ENCODE measurements at places on chromosomes 2 and 18.

DNA sequence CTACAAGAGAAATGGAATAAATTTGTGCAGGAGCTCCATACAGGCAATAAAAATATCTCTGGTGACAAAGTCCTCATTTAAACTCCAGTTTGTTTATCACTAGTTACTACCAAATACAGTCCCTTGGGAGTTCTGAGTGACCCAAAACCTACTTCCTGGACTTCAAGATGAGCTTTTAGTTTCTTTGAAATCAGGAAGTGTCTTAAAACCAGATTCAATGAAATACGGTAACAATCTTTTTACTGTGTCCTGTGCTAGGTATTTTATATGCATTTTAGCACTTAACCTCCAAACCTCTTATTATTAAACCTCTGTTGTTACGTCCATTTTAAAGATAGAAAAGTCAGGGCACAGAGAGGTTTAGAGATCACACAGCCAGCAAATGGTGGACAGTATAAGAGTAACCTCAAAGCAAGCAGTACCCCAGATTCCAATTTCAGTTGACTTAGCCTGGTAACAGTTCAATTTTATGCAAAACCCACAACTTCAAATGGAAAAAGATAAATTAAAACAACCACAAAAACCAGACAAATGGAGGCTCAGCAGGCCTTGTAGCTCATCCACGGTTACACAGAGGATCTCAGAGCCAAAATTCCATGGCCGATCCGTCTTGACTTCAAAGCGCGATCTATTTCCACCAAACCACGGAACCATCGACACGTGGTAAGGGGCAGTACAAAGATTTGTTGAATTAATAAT, 1.3 kb upstream of the KCMF1 start:
- peak; percentile 8 for DNase-seq

GRCh38 chr2:234492717-234493485, 4.0 kb downstream of the ARL4C start:
- DNase-seq, result peak; percentile 25

GRCh38 chr18:79799619-79800370, 2.1 kb downstream of the KCNG2 start:
- no peak for DNase-seq

DNA sequence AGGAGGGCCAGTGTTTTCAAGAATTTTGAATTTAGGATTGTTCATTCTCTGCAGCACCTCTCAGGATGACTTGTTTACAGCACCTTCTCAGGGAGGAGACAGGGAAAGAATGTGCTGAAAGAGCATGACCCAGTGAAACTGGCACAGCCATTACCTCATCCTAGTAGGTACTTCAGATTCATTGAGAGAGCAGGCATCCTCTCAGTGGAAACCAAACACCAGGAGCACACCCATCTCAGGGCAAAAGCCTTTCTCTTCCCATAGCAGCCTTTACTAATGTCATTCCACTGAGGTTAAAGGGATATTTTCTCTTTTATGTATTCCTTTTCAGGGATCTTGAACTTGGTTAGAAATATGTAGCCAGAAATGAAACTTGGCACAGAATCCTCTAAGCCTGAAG, 2.6 kb downstream of the MAP2 start:
- no peak for DNase-seq

DNA sequence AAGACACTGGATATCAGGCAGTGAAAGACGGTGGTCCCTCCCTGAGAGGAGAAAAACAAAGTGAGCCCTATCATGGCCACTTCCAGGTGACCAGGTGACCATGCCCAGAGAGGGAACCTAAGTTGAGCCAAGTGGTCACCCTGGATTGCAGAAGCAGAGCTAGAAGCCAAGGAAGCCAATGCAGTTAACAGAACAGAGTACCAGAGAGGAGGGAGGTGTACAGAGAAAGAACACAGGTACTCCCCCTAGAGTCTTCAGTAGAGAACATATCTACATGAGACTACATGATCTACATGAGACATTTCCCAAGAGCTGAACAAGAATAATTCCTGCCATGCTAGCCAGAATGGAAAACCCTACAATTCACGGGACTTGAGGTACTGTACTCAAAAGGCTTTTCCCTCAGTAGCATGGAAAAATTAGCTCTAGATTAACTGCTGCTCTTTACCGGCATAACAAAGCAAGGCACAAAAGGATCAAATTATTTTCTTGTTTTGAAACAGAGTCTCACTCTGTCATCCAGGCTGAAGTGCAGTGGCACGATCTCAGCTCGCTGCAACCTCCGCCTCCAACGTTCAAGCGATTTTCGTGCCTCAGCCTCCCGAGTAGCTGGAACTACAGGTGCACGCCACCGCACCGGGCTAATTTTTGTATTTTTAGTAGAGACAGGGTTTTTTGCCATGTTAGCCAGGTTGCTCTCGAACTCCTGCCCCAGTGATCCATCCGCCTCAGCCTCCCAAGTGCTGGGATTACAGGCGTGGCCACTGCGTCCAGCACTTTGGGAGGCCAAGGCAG, 23.5 kb downstream of the ROCK2 start:
- no peak for DNase-seq

DNA sequence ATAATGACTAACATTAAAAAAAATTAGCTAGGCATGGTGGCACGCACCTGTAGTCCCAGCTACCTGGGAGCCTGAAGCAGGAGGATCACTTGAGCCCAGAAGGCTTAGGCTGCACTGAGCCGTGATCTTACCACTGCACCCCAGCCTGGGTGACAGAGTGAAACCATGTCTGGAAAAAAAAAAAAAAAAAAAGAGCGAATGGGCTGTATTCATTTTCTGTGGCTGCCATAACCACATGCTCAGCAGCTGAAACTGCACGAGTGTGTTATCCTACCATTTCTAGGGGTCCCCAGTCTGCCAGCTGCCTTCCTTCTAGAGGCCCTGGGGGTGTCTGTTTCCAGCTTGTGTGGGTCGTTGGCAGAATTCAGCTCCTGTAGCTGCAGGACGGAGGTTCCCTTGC, 247.8 kb downstream of the EIPR1 start:
- no peak for DNase-seq

- no peak for DNase-seq
Measured at GRCh38 chr18:9753846-9754245, 45.7 kb downstream of the RAB31 start.

GRCh38 chr18:2468051-2468450, 103.3 kb downstream of the METTL4 start:
- DNase-seq, result no peak

GRCh38 chr18:57768537-57769326, 34.4 kb downstream of the ATP8B1 start:
- DNase-seq, result no peak

DNA sequence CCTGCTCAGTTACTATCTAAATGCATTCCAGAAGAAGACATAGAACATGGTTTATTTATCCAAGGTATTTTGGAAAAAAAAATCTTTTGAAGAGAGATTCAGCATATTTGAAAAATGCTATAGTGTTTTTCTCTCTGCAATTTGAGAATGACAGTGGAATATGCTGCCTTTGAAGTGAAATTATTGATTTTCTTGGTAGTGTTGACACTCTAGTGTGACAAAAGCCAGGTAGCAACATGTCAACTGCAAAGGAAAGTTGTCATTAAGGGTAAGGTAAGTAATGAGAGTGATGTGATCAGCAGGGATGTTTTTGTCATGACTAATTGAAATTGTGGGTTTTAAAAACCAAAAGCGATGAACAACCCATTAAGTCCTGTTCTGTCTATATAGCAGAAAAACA, 1387.1 kb upstream of the TMEFF2 start:
- no peak for DNase-seq

- DNase-seq, result no peak
Measured at GRCh38 chr18:2961821-2962220, 51.1 kb downstream of the LPIN2 start.

DNA sequence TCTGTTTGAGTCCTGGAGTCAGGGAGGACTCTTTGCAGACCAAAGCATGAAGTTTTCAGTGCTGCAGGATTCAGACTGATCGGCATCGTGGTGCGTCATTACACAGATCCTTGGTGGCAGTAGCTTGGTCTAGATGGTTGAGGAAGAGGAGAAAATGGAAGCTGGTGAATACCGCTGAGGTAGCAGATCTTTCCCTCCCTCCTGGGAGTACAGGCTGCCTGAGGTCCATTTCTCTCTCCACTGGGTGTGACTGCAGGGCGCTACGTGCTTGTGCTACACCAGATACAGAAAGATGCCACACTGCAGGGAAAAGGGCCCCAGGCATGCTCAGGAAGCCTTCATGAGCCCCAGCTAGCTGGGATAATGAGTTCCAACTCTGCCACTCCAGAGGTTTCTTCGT, 3.3 kb upstream of the CNDP1 start:
- no peak for DNase-seq

DNA sequence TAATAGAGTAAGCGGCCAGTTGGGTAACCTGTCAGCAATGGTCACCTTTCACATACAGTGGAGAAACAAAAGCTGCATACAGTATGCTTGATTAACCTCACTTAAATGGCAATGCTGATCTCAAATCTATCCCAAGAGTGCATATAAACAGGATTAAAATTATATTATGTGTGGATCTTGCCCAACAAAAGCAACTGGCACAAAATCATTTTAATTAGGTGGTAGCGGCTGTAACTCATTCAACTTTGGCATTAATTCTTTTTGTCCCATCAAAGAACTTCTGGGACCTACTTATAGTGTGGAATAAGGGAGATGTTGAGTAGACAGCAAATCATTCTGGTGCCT, 167.8 kb upstream of the VRK2 start:
- no peak for DNase-seq

GRCh38 chr2:181025004-181025403, 44.6 kb downstream of the UBE2E3 start:
- DNase-seq, result no peak

DNA sequence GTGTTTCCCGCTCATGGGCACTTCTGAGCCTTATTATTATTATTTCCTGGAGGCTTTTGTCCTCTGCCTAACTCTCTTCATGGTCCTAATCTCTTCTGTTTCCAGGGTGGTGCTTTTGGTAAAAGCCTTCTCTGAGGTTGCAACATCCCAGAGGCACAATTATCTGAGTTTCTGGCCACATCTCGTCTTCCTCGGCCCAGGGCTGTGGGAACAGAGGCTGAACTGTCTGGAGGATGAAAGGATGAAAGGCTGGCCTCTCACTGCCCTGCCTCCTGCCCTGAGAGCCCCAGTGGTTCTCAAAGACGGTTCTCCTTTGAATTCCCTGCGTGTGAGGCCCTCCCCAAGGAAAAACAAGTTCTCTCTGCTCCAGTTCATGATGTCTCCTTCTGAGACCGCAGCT, 13.8 kb downstream of the GYPC start:
- DNase-seq, result no peak

- DNase-seq, result no peak
Measured at GRCh38 chr18:67363694-67364093, 152.8 kb downstream of the DSEL start.

DNA sequence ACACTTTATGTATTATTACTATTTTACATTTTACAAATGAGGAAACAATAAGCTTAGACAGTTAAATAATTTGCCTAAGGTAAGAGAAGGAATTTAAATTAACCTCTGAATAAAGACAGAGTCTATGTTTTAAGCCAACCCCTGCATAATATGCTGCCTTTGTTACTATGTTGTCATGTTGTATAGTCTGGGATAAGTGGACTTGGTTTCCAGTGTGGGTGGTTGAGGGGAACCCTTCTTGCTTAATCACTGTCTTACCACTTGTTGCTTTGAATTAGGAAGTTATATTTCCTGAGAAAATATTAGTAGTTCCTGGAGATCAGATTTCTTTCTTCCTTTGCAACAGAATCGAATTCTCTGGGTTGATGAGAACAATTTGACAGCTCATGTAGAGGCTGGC, 52.6 kb downstream of the AGPS start:
- DNase-seq, result no peak

GRCh38 chr2:163341426-163341825, 394.4 kb downstream of the FIGN start:
- no peak for DNase-seq

GRCh38 chr2:237156031-237156856, 70.6 kb downstream of the COPS8 start:
- no peak for DNase-seq

- DNase-seq, result no peak
Measured at GRCh38 chr18:47286776-47287410, 35.4 kb upstream of the SKOR2 start.

- DNase-seq, result no peak
Measured at GRCh38 chr2:127275356-127275755, 18.6 kb downstream of the ERCC3 start.

GRCh38 chr2:161710131-161710915, 86.1 kb downstream of the SLC4A10 start:
- no peak for DNase-seq

- no peak for DNase-seq
Measured at GRCh38 chr2:55141572-55142413, 90.3 kb downstream of the CLHC1 start.

- DNase-seq, result no peak
Measured at GRCh38 chr2:26757873-26758789, 6.0 kb upstream of the SLC35F6 start.

GRCh38 chr18:8242151-8242696, 367.0 kb upstream of the RAB12 start:
- no peak for DNase-seq

GRCh38 chr2:181632733-181633401, 24.0 kb downstream of the CERKL start:
- DNase-seq, result no peak

- no peak for DNase-seq
Measured at GRCh38 chr2:112682101-112682500, 36.4 kb downstream of the SLC20A1 start.

DNA sequence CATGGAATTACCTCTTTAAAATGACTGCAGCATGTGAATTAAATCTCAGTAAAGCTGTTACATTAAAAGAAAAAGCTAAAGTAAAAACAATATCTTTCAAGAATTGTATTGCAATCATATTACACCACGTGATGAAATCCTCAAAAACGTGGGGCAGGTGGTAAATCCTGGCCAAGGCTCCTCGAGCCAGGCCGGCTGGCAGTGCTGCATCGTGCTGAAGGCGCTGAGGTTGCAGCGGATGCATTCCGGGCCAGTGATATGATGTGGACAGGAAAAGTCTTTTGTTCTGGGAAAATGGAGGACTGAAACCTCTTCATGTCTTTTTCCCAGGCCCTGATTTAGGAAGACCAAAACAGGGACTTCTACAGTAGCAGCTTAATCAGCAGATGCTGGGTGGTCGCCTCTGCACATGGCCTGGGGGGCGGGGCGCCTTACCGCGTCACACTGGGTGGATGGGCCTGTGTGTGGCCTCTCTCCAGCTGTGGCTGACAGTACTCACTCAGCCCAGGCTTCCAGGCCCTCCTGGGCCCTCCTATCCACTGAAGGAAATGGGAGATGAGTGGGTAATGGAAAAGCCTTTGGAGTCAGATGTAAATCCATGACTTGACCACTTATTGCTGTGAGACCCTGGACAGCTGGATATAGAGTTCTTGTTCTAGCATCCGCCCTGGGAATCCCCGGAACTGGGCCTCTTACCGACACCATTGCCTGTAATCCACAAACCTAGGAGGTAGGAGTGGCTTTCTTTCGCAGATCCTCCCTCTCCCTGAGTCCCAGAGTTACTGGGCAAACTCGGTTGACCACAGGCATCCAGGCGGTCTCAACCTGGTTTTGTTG, 45.1 kb downstream of the PROC start:
- DNase-seq, result no peak

DNA sequence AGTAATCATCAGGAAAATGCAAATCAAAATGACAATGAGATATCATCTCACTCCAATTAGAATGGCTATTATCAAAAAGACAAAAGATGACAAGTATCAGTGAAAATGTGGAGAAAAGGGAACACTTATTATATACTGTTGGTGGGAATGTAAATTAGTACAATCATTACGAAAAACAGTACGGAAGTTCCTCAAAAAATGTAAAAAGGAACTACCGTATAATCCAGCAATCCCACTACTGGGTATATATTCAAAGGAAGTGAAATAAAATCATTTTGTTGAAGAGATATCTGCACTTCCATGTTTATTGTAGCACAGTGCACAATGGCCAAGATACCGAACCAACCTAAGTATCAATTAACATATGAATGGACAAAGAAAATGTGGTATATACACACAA, 52.4 kb upstream of the TEX51 start:
- DNase-seq, result no peak
